ENCODE measurements at places on chromosomes 1 and 21. TPM values are rescaled to one million over a fixed set of nuclear protein-coding genes. Genes with fewer than 3 reads are reported as not detected.

- no peak overlapping the region for H3K4me3 ChIP-seq
- peaks cover 13% of the 10 kb centered on the region for H3K4me1 ChIP-seq
Measured at GRCh38 chr21:25501996-25502665, 105.2 kb downstream of the MRPL39 start.

Gene SYT2
- total RNA-seq = not detected

- H3K4me3 ChIP-seq = no peak overlapping the region
- no peak for DNase-seq
- H3K4me1 ChIP-seq = no peaks in the 10 kb centered on the region
- H3K27me3 ChIP-seq = 0 out of 2 replicates have a peak, but pooled peaks cover 4% of the 10 kb centered on the region
- H3K27ac ChIP-seq = no peak overlapping the region
- H3K36me3 ChIP-seq = no peaks in the 10 kb centered on the region
Measured at GRCh38 chr1:44417351-44418021, 12.4 kb downstream of the RNF220 start.

DNA sequence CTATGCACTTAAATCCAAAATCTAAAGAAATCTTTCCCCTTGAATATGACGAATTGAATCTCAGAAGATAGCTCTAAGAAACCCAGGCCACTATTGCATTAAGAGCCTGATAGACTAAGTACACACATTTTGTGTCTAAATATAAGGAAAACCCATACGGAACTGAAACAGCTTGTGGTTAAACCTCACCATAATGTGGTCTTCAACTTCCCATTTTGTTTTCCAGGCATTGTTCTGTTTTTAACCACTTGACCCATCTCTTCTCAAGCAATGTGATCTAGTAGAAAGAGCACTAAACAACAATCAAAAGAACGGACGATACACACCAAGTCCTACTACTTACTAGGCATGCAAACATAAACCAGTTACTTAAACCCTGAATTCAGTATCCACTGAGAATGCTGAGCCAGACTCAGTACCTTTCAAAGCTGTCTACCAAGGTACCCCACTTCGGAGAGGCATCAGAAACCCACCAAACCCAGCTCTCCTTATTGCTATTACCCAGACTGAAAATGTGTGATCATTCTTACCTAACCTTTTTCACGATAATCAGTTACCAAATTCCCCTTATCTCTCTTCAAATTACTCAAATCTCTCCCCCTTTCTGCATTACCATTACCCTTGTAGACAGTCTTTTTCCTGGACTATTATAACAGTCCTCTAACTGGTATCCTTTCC is 12.8 kb downstream of the OTUD7B start:
- no peak overlapping the region for H3K27ac ChIP-seq
- no peak for DNase-seq
- peaks cover 4% of the 10 kb centered on the region for H3K36me3 ChIP-seq
- H3K4me1 ChIP-seq = peaks cover 35% of the 10 kb centered on the region

Gene INSRR
- total RNA-seq = not detected

GRCh38 chr1:110243146-110243545 is 33.0 kb downstream of the KCNC4 start:
- peaks cover 5% of the 10 kb centered on the region for H3K4me1 ChIP-seq
- H3K4me3 ChIP-seq = no peak overlapping the region
- H3K27me3 ChIP-seq = peaks cover 17% of the 10 kb centered on the region
- H3K27ac ChIP-seq = no peak overlapping the region
- H3K36me3 ChIP-seq = no peaks in the 10 kb centered on the region
- no peak for DNase-seq

DNA sequence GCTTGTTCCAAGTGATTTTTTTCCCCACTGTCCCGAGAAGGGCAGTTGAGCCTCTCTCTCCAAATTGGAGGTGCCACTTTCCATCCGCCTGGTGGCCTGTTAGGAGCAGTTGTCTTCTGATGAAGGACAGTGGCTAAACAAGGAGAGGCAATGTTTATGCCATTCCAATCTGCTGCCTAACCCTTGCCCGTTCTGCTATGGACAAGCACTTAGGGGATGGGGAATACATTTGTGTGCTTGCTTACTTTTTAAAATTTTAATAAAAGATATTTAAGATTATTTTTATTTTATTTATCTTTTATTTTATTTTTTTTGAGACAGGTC is 12.0 kb downstream of the COQ8A start:
- H3K27ac ChIP-seq = no peak overlapping the region
- no peaks in the 10 kb centered on the region for H3K27me3 ChIP-seq
- no peaks in the 10 kb centered on the region for H3K4me1 ChIP-seq
- H3K36me3 ChIP-seq = no peaks in the 10 kb centered on the region
- DNase-seq = no peak

DNA sequence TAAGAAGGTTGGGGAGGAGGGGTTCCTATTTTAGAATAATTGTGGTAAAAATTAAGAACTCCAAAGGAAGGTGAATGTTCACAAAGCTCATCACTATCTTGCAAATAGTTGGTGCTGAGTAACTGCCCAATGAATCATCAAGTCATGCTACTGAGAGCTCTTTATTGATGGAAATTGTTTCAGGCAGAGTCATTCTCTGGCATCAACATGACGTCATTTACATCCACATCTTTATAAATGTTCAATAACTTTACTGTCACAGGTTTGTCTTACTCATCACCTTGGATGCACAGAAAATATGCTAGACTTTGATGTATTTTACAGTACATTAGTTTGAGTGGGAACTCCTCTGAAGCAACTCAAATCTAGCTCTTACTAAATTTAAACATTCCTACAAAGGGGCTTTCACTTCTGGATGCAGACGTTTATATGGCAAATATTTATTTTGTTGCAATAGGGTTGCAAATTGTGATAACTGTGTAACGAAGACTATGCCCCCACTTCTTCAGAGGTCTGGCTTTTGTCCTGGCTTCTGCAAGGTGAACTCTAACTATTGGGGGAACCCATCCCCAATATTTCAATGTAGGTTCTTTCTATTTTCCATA is 273.7 kb upstream of the AJAP1 start:
- no peaks in the 10 kb centered on the region for H3K4me1 ChIP-seq
- H3K4me3 ChIP-seq = no peak overlapping the region
- no peaks in the 10 kb centered on the region for H3K27me3 ChIP-seq
- DNase-seq = no peak
- no peaks in the 10 kb centered on the region for H3K36me3 ChIP-seq
- no peak overlapping the region for H3K27ac ChIP-seq
